Activated naive CD4-positive, alpha-beta T cell treated with anti-CD3 and anti-CD28 coated beads for 36 hours (primary cell): ENCODE measurements at places on chromosomes 6 and 20.

GRCh38 chr20:19492116-19492515 lies 265.9 kb upstream of the RIN2 start:
- no peak for DNase-seq

- DNase-seq = no peak
Observed at GRCh38 chr6:6346427-6347023, 26.1 kb upstream of the F13A1 start.

DNA sequence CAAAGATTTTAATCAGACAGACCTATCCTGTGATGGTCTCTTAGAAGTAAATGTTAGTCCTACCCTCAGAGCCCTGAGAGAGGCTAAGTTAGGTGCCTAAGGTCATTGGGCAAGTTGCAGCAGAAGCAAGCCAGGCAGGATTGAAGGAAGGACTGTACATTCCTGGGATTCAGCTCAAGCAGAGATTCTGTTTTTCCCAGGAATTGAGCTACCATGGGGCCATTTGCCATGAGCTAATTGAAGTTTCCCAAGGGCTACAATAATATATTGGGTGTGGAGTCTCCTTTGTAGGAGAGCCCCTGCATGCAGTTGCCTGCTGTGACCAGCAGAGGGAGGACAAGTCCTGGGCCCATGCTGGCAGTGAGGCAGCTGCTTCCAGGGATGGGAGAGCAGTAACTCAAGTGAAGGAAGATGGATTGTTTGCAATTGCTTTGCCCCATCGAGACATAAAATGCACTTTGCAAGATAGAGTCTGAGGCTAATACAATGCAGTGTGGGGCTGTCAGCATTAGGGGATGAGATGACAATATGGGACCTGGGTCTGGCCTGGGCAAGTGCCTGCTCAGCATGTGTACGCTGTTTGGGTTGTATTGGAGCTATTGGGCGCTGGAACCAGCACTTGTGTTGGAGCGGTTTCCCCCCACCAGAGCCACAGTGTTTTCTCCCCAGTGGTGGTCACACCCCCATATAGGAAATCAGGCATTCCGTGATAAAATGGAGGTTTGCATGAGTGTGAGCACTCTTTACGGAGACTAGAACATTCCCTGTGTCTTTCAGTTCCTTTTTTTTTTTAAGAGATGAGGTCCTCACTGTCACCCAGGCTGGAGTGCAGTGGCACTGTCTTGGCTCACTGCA lies 27.9 kb downstream of the DNMT3B start:
- peak; percentile 86 for DNase-seq

- no peak for DNase-seq
Observed at GRCh38 chr6:101000341-101000740, 119.2 kb upstream of the ASCC3 start.

DNA sequence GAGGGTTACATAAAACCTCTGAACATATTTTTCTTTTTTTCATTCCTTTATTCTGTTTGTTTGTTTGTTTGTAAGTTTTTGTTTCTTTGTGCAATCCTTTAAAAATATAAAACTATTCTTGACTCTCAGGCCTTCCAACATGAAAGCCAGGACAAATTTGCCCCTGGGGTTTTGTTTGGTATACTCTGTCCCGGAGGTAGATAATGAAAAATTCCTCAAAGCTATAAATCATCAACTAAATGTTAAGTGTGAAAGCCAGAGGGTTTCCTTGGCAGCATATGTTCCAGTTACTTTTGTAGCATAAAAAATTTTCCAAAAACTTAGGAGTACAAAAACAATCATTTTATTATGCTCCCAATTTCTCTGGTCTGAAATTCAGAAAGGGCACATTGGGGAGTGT lies 1084.3 kb upstream of the GJE1 start:
- no peak for DNase-seq

GRCh38 chr6:9295644-9296043 lies 860.3 kb upstream of the SLC35B3 start:
- no peak for DNase-seq

GRCh38 chr6:139364302-139364981 lies 10.0 kb downstream of the CITED2 start:
- no peak for DNase-seq

DNA sequence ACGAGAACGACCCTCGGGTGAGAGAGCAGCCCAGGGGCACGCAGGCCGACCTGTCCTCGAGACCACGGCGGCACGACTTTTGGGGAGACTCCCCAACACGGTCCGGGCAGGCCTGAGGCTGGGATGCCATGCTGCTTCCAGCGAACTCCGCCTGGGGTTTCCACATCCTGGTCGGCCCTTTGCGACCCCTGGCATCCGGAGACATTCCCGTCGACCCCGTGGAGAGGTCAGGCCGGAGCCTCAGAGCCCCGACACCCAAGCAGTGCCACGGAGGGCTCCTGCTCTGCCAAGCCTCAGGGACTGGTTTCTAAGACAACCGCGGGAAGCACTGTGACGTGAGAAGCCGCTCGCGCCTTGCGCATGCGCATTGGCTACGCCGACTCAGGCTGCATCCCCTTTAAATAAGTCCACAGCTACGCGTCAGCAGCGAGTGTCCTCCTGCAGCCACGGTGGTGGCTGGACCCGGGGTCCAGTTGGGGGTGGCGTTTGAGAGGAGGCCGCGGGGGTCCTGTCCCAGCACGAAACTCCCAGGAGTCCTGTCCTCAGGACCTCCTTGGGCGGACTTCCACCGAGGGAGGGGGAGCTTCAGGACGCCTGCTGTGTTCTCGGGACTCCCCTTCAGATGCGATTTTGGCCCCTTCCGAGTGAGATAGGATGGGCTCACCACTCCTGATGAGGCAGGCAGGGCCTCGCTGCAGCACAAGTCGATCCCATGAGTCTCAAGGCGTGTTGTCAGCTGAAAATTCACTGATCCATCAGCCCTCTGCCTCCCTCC lies 1089.3 kb upstream of the DEFB115 start:
- no peak for DNase-seq

DNA sequence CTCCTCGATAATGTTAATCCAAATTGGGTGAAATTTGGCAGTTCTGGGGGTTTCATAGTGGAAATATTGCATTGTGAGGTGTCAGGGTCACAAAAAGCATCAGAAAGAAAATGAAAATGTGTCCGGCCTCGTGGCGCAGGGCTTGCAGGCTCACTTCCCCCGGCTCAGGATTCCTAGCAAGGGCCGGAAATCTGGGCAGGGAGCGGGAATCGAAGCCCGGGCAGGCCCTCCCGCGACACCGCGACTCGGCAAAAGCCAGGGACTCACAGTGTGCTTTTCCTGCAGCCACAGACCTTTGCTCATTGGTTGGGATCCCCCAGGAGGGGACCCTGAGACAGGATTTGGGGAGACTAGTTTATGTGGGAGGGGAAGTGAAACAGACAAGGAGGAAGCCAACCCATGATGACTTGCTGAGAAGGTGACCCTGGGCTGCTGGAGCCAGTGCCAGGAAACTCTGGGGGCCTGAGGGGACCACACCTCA lies 847 bp upstream of the CD93 start:
- DNase-seq = no peak

GRCh38 chr6:37713529-37714119 lies 15.9 kb upstream of the MDGA1 start:
- no peak for DNase-seq
